Endodermal cell (in vitro differentiated cells): ENCODE measurements at places on chromosomes 3 and 15. TPM values are rescaled to one million over a fixed set of nuclear protein-coding genes. Genes with fewer than 3 reads are reported as not detected.

HCN4 gene
- 0.28 to 0.82 TPM (median 0.80 TPM) in 3 replicates for total RNA-seq

DNA sequence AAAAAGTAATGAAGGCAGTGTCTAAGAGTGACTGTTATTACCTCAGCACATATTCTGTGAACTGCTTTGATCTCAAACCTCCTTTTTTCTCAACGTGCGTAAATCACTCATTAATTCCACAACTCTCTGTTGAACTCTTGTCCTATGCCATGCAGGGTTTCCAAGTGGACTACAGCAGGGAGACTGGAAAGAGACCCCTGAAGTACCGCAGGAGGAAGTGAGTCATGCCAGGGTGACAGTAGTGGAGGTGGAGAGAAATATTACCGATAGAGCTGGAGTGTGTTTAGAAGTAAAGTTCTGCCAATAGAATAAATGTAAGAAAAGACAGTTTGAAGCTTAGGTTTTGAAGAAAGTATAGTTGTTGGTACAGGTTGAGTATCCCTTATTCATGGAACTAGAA, 908.9 kb downstream of the ROBO1 start:
- no peak for DNase-seq

- no peak for DNase-seq
Measured at GRCh38 chr3:197592361-197593045, 36.7 kb upstream of the BDH1 start.

DNA sequence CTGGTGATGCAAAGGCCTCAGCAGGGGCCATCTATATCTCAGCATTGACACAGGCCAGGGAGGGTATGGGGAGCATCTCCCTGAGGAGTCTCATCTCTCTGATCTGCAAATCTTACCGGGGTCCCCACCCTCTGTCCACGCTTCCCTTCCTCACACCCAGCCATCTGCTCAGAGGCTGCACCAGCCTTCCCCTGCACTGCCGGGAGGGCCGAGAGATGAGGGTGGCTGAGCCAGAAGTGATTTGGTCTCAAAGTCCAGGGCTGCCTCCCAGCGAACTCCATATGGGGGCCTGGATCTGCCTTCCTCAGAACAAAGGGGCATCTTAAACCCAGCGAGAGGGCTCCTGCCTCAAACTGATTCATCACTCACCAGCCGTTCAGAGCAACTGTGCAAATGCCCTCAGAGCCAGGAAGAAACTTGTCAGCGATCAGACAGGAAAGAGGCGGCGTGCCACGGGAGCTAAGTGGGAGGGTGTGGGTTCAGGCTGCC, 4.6 kb downstream of the IGDCC3 start:
- peak; percentile 40 for DNase-seq

ACTR8 gene
- total RNA-seq = 24.8 to 32.9 TPM (median 29.8 TPM) in 3 replicates
